ENCODE measurements at places on chromosomes 12 and 14.

GRCh38 chr12:77070382-77070781 lies 5.0 kb upstream of the E2F7 start:
- no peak for DNase-seq

DNA sequence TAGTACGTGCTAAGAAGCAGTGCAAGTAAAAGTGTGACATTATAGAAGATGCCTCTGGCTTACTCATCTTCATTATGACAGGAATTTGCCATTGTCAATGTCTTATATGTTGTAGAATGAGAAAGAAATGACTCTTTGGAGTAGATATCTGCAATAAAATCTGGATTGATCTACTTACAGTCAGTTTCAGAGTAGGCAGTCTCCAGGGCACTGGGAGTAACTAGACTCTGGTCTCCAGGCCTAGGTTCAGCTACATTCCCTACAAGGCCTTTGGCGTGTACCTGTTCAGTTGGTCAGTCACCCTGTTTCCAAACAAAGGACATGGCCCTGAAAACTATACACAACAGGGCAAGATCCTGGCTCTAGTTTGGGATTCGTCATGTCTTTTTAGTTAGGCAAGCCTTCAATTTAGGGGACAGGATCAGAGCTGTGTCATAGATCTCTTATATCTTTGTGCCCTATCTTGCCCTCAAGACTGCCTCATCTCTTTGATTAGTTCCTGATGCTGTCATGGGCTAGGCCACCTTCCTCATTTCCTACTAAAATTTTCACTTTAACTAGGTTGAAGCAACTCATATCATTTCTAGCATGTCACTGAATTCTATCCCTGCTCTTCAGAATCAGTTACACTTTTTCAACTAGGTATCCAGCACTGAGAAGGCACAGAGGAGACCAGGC lies 410.0 kb downstream of the RAD51B start:
- no peak for DNase-seq

DNA sequence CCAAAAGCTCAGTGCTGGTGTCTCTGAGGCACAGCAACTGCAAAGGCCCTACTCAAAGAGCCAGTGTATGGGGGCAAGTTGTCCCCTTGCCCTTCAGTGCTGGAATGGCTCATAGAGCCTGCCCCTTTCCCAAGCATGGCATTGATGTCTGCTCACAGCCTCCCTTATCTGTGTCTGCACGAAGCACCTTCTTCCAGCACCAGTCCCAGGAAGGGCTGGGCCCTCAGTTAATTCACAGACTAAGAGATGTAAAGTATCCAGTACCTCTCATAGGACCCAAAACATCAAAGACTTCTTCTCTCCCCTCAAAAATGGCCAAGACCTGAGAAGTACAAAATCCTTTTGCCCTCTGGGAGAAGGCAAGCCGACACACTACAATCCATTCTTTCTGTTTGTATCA lies 1.6 kb upstream of the CMAS start:
- no peak for DNase-seq

GRCh38 chr12:112944024-112944690 lies 5.9 kb downstream of the OAS3 start:
- DNase-seq: no peak

- no peak for DNase-seq
Observed at GRCh38 chr12:126156806-126157574, 1091.8 kb downstream of the AACS start.
